Activated CD4-positive, alpha-beta T cell treated with anti-CD3 and anti-CD28 coated beads for 1 hour (primary cell): ENCODE measurements at places on chromosomes 4 and X.

DNA sequence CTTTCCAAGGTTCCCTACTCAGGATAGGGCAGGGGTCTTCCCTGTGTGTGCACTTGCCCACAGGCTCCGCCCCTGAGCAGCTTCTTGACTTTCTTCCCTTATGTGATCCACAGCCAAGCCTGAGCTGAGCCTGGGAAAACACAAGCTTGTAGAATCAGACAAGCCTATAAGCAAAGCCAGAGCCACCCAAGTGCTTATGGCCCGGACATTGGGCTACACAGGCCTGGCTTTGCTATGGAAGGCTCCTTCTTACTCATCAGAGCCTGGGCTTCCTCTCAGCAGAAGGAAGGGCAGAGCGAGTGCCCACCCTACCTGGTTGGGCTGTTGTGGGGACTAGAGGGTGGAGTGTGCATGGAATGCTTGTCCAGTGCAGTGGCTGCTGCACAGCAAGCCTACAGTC lies 1.3 kb upstream of the TNIP2 start:
- no peak for DNase-seq

DNA sequence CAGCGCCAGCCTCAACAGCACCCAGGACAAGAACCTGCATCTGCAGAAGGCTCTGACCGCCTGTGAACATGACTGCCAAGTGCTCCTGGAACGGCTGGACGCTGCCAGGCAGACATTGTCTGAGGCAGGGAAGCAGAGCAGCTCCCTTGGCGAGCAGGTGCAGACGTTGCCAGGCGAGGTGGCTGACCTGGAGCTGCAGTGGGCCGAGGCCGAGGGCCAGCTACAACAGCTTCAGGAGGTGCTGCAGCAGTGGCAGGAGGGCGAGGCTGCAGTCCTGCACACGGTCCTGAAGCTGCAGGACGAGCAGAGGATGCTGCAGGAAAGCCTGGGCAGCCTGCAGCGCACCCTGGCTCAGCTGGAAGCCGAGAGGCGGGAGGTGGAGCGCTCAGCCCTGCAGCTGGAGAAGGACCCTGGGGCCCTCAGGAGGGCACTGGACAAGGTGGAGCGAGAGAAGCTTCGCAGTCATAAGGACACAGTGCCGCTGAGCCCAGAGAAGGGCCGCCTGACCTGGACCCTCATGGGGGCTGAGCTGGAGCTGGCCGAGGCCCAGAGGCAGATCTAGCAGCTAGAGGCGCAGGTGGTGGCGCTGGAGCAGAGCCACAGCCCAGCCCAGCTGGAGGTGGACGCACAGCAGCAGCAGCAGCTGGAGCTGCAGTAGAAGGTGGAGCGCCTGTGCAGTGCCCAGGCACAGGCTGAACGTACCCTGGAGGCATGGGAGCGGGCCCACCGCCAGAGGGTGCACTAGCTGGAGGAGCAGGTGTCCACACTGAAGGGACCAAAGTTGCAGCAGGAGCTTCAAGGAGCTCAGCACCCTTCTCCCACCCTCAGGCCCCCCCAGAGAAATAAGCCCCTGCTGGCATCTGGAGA lies 16.4 kb downstream of the SMIM10L2A start:
- no peak for DNase-seq

DNA sequence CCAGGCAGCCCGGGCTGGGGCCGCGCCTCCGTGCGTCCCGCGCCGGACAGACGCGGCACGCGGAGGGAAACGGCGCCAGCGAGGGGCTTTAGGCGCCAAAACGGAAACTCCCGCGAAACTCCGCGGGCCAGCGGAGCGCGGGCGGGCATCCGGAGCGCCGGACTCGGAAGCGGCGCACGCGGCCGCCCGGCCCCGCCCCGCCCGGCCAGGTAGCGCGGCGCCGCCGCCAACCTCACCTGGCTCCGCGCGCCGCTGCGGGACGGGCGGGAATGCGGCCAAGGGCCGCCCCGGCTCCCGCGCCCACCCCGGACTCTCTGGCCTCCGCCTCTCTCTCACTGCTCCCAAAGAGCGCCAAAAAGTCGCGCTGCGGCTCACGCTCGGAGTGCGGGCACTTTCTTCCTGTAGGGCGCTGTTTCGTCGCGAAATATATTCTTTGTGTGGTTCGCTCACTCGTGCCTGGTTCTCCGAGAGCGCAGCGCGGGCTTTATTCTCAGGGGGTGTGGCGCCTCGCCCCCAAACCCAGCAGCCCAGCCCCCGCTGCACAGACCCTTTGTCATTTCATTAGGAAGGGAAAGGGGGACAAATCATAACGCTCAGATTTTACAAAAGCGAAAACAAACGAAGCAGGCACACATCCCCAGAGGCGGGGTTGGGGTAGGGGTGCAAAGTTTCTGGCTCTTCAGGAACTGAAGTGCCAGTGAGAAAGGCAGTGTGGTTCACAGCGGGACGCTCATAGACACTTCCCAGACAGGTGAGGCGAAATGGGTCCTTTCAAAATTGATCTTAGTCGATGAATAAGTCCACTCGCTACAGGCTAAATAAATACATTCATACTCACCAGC lies 961 bp upstream of the MBNL3 start:
- no peak for DNase-seq

- DNase-seq, result no peak
Observed at GRCh38 chr4:1195891-1196401, 23.6 kb upstream of the SPON2 start.

DNA sequence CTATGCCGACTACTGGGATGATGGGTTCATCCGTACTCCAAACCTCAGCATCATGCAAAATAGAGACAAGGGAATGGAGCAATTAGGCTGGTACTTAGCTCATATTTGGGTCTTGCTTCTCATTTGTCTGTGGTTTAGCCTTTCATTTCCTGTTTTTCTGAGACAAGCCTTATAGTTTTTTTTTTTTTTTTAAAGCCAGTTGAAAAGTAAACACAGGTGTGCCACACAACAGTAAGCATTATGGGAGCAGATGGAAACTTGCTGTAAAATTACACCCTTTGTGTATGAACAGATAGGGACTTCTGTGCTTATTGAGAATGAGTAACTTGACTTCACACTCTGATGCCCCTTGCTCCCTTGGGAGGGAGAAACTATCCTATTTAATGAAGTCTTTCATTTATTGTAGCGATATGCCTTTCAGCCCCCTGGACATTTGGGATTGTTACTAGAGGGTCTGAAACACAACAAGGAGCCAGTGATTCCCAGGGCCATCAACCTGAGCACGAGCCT lies 13.7 kb downstream of the RASSF6 start:
- no peak for DNase-seq

DNA sequence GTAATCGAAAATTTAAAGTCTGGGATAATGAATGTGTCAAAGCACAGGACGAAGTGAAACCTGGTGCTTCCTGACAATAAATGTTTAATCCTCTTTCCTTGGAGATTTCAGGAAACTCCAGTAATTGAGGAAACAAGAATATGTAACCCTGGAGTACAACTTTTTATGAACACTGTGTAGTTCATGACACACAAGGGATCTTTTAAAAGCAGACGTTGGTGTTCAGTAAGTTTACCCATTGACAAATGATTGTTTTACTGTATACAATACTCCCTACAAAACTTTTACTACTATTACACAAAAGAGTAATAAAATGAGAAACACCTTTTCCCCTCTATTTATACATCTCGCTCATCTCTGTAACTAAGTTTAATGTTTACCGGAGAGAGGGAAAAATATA lies 312.4 kb downstream of the PPARGC1A start:
- DNase-seq, result no peak

- DNase-seq, result no peak
Observed at GRCh38 chr4:138445098-138445497, 202.9 kb upstream of the SLC7A11 start.

DNA sequence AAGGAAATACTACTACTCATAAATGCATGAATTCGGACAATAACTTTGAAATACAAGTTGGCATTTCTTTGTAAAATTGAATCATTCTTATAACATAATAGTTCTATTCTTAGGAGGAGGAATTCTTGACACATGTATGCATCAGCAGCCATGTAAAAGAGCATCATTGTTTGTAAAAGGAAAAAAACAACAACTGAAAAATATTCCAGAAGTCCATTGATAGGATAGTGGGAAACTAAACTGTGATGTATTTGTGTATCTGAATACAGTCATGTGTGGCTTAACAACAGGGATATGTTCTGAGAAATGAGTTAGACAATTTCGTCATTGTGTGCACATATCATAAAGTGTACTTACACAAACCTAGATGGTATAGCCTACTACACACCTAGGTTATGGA lies 102.0 kb upstream of the SH3RF1 start:
- DNase-seq, result no peak

DNA sequence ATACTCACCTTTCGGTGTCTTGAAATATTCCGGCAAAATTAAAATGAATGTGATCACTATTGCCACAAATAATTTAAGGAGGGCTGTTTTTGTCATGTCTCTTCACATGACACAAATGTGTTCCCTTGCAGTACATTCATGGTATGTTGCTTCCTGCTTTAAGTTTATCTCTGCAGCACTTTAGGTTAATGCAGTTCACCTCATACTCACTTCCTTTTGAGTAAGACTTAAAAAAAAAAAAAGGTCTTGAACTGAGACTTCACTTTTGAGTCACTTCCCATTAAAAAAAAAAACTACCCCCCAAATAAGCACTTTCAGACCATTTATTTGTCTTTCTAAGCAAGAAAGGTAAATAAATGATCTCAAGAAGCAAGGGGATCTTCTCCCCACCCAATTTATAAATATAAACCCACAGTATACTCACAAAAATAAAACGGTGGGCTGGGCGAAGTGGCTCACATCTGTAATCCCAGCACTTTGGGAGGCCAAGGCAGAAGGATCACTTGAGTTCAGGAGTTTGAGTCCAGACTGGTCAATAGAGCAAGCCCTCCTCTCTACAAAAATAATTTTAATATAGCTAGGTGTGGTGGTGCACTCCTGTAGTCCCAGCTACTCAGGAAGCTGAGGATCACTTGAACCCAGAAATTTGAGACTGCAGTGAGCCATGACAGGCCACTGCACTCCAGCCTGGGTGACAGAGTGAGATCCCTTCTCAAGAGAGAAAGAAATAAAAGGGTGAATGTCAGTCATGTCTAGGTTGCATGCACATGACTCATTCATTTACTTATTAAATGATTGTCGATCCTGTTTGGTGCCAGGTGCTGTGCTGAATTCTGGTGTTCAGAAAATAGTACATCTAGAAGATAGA lies at the start of gene TMEM156:
TSS of gene TMEM156 (minus strand) at position 192 of the 868 bp plus-strand sequence. CDS start at position 96, 96 bp downstream.
- no peak for DNase-seq

DNA sequence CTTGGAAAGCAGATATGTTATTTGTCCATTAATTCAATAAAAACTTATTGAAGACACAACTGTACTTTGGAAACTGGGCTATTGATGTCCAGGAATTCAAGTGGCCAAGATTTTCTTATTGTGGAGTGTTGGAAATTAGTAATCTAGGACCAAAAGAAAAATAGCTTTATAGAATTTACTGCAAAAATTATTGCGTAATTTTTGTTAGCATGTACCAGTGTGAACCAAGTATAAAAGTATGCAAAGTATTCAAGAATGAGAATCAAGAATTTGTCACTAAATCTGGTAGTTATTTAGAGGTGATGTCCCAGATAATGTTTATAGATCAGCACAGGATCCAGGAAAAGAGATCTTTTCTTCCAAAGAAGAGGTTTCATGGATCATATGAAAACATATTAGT lies 468.9 kb upstream of the CTSO start:
- DNase-seq, result no peak

DNA sequence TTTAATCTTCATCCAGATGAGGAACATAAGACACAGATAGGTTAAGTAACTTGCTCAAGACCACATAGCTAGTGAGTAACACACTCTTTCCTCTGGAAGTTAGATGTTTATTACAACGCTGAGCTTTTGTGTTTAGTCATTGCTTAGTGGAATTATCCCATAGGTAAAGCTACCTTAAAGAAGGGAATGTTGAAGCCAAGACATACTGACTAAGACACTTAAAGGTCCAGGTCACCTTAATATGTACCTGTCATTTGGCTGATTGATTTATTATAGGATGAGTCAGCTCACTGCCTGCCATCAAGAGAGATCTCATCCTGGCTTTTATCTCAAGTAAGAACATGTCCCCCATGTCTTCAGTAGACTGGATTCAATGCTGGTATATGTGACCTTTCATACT lies 53.4 kb downstream of the KDR start:
- no peak for DNase-seq

DNA sequence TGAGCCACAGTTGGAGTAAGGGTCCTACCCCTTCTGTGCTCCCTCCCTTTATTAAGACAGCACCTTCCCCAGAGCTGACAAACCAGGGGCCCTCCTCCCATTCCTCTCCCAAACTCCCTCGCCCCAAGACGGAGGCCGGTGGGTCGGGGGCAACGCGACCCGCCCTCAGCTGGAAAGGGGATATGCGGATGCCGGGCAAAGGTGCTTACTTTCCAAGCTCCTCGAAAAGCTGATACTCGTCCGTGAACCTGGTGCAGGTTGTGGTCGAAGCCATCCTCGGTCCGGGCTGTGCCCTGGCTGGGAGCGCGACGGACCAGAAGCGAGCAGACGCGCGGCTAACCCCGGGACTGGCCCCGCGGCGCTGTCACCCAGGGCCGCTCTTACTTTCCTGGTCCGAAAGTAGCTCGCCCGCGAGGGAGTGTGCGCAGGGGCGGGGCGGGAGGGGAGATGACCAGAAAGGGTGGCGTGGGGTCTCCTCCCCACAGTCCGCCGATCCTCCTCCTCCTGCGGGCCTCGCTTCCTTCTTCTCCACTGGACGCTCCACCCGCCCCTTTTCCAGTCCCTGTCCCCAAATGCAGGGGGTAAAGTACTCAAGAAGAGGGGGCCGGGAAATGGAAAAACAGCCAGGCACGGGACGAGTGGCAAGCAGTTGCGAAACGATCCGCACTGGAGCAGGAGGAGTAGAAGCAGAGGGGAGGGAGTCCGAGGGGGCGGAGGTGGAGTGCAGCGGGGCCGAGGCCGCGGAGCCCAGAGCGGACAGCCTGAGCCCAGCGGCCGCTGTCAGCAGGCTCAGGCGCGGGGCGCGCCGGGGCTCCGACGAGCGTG lies 531 bp downstream of the CAMK2D start:
- DNase-seq, result peak; percentile 14
